Right lung (tissue), 10 donors: ENCODE measurements at places on chromosomes 13 and 19.

DNA sequence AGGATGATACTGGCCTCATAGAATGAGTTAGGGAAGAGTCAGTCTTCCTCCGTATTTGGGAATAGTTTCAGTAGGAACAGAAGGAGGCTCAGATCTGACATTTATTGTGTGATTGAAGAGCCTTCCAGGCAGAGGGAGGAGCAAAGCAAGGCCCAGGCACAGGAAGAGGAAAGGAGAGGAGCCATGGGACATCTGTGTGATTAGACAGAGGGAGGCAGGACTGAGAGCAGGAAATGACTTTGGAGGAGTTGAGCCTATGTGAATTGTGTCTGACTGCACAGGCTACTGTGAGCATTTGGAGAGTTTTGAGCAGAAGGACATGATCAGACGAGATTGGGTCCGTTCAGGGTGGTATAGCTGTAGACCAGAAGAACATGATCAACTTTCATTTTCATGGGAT, 8.5 kb downstream of the SIGLEC7 start:
- no peak for DNase-seq

- DNase-seq, result no peak
These were observed 45.5 kb downstream of the BRD4 start for GRCh38 chr19:15286688-15287365.

DNA sequence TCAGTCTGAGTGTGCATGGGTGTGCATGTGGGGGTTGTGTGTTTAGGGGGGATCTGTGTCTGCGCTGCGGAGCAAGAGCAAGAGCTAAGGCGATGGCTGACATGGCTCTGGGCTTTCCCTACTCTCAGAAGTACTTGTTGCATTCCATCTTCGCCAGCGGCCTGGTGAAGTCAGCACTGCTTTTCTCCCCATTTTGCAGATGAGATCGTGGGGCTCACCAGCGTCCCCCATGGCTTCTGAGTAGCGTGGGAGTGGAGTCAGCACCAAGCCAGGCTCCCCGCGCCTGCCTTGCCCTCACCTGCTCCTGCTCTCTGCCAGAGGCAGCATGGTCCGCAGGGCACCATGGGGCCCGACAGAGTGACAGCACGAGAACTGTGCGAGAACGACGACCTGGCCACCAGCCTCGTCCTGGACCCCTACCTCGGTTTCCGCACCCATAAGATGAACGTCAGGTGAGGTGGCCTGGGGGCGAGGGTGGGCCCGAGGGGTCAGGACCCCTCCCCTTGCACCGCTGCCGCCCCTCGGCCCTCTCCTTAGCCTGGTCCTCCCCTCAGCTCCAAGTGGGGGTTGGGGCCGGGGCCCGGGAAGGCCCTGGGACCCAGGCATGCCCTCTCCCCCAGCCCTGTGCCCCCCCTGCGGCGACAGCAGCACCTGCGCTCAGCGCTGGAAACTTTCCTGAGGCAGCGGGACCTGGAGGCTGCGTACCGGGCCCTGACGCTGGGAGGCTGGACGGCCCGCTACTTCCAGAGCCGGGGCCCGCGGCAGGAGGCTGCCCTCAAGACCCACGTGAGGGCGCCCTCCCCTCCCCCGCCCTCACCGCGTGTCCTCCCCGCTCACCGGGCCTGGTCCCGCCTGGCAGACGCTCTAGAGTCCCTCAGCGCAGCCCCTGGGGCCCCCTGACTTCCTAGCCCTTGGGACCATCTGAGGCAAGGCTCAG, 2.2 kb downstream of the KMT5C start:
- no peak for DNase-seq

GRCh38 chr19:44069415-44069814, 2.5 kb upstream of the ZNF284 start:
- no peak for DNase-seq

DNA sequence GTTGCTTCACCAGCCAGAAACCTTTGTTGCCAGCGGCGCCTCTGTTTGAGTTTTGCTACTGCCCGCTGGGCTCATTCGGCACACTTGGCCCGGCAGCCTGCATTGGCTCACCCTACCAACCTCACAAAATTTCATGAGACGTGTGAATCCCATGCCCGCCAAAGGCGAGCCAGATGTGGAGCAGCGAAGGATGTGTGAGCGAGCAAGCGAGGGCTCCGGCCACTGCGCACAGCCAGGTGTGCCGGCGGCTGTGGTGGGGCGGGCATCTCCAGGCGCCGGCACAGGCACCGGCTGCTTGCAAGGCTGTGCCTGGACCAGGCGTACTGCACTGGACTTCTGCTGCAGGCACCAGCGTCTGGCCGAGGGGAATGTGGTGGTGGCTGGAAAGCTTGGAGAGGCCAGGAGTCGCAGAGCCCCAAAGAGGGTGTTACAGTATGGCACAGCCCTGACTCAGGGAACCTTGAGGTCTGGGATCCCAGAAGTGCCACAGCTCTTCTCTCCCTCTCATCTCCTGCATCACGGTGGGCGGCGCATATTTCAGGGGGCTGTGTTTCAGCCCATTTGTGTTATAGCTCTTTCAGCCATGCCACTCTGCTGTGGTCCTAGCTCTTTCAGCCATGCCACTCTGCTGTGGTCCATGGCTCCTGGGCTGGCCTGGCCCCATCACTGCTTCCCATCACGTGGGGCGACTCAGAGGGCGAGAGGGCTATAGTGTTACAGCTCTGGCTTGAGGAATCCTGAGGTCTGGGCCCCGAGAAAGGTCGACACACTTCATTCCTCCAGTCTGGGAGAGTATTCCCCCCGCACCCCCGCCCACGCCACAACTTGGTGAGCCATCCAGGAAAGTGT, 592.0 kb upstream of the SLITRK5 start:
- no peak for DNase-seq

GRCh38 chr13:73945871-73946270, 188.3 kb downstream of the KLF12 start:
- no peak for DNase-seq

- DNase-seq, result no peak
These were observed 35.3 kb upstream of the SACS start for GRCh38 chr13:23468811-23469210.

DNA sequence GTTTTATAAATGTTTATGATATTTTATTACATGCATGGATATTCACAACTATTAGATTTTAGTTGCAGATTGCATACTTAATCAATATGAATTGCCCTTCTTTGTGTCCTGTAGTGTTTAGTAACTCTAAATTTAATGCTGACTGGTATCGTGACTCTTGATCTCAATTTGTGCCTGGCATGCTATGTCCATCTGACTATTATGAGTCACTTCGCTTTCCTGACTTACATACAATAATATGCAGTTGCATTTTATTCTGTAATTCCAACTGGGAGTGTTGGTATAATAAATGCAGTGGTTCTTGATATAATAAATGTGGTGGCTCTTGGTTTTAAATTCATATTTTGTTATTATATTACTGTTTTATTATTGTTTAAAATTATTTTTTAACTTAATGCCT, 277.5 kb downstream of the LIG4 start:
- DNase-seq, result no peak

DNA sequence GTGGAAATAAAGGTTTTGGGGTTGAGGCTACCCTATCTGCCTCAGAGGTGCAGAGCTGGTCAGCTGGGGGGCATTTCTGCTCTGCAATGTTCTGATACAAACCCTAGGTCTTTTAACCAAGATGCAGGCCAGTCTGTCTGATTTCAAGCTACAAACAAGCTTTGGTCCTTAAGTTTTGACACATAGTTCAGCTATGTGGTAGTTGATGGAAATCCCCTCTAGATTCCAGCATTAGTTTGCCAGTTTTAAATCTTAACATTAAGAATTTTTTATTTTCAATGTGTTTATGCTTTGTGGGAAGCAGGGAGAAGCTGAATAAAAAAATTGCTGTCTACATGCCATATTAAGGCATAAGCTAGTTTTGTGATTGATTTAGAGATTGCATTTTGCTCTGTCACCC, 225.7 kb downstream of the LMO7 start:
- DNase-seq, result no peak

GRCh38 chr13:19632915-19633478, 462 bp upstream of the MPHOSPH8 start:
- no peak for DNase-seq

DNA sequence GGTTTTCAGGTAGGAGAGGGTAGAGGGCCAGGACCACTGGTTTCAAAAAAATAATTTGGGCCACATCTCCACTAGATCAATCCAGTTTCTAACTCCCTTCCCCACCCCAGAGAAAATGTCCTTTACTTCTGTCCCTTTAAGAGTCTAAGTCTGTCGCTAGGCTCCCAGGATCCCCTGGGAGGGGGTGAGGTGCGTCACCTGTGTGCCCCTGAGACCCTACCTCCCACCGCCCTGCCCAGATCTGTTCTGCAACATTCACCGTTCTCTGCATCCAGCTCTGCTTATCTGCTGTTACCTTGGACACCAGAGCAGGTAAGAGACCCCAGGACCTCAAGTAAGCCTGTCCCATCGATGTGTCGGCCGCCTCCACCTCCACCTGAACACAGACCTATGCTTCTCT, at the start of gene GFY:
Gene GFY (plus strand): TSS at position 211 of the 400 bp plus-strand sequence. CDS start 1,043 bp downstream, outside the sequence.
- DNase-seq, result no peak

DNA sequence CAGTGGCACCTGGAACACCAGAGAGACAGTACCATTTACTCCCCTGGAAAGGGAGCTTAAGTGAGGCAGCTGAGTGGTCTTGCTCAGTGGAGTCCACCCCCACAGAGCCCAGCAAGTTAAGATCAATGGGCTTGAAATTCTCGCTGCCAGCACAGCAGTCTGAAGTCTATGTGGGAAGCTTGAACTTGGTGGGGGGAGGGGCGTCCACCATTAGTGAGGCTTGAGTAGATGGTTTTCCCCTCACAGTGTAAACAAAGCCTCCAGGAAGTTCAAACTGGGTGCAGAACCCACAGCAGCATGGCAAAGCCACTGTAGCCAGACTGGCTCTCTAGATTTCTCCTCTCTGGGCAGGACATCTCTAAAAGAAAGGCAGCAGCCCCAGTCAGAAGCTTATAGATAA, 30.3 kb upstream of the CEACAM4 start:
- no peak for DNase-seq

DNA sequence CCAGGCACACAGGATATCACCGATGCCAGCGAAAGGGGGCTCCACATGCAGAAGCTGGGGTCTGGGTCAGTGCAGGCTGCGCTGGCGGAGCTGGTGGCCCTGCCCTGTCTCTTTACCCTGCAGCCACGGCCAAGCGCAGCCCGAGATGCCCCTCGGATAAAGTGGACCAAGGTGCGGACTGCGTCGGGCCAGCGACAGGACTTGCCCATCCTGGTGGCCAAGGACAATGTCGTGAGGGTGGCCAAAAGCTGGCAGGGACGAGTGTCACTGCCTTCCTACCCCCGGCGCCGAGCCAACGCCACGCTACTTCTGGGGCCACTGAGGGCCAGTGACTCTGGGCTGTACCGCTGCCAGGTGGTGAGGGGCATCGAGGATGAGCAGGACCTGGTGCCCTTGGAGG, 7.2 kb downstream of the NCAN start:
- no peak for DNase-seq

DNA sequence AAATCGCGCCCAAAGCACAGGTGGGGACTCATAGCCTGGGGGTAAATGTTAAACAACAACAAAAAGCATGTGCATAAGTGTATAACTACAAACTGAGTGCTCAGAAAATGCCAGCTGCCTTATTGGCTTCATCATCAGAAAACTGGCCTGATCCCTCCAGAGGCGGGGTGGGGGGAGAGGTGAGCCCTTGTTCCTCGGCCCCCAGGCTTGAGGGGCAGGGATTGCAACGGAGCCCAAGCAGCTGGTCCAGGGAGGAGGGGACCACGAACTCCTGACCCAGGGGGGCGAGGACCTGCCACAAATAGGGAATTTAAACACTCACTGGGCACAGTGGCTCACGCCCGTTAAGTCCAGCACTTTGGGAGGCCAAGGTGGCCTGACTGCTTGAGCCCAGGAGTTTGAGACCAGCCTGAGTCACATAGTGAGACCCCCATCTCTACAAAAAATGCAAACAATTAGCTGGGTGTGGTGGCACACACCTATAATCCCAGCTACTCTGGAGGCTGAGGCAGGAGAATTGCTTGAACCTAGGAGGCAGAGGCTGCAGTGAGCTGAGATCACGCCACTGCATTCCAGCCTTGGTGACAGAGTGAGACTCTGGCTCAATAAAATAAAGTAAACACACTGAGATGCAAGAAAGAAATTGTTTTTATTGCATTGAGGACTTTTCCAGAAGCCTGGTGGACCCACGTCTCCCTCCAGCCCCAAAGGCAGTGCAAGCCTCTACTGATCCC, 8.7 kb downstream of the SIRT6 start:
- no peak for DNase-seq

DNA sequence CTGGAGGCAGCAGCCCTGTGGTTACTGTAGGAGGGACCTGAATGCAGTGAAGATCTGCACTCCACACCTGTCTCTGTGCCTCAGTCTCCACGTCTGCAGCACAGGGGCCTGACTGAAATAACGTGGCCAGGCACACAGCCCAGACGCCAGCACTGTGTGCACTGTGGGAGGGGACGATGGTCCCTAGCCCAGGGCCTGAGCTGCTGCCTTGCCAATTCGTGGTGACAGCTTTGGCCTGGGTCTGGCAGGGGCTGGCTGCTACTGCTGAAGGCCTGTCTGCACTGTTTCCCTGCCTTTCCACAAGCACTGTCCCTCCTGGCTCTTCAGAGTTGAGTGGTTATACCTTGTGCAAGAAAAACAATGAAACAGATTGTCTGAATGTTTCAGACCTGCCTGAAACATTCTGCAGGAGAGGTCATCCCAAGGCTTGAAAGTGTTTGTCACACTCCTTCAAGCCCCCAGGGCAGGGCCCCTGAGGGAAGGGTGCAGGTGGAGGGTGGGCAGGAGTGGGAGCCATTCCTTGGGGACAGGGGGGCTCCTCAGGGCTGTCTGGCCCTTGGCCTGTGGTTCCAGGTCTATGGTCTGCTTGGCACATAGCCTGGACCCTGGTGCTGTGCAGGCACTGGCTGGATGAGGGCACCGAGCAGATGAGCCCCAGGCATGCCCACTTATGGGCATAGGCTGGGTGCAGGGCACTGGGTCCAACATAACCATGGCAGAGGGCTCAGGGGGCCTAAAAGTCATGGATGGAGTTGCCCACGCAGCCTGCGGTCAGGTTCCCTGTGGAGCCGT, 38.7 kb upstream of the LDLR start:
- no peak for DNase-seq

GRCh38 chr13:42229287-42229686, 42.7 kb upstream of the AKAP11 start:
- DNase-seq, result no peak

- no peak for DNase-seq
These were observed 56.6 kb downstream of the SMARCA4 start for GRCh38 chr19:11017275-11018035.

DNA sequence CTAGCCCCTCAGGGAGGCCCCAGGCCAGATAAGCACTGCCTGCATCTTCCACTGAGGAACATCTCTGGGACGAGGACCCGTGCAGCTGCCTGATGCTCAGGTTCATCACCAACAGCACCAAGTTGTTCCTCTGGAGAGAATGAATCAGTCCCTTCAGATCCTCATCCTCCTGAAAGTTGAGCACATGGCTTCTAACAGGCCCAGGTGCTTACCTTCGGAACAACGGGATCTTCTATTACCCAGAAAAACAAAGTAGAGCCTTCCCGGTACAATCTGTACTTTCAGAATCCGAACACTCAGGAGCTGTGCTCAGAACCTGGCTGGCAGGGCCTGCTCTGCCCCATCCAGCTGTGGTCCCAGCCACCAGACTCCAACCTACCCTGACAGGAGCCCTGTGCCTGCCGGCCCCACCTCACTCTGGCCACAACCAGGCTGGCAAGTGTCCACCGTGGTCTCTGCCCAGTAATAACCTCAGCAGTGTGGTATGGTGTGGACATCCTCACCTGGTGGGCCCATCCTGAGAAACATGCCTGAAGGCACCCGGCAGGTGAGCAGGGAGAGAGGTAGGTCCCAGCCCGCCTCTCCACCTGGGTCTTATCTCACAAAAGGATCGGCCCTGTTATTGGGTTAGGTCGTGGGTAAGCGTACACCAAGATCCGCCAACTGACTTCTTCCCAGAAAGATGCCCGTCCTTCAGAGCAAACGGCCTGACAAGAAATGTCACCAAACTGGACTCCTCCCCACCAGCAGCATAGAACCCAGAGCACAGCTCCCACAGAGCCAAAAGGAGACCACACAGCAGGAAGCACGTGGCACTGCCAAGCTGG, 34.1 kb downstream of the ELL start:
- no peak for DNase-seq
